ENCODE measurements at places on chromosomes 1 and 21.

DNA sequence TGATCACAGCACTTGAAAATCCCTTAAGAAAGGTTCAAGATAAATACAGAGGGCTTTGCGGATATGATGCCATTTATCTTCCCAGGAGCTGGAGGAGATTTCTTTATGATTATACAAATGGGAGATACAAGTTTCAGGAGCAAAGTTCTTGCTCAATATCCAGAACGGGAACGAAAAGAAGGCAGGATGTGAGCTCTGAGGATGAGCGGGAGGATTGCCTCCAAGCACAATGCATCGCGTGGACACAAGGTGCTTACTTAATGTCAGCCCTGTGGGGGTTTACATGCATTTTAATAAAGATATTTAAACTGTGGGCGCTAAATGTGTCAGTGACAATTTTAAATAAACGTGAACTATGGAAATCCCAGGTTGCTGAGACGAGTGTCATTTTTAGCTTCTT is 59.0 kb downstream of the SYT6 start:
- DNase-seq: no peak

DNA sequence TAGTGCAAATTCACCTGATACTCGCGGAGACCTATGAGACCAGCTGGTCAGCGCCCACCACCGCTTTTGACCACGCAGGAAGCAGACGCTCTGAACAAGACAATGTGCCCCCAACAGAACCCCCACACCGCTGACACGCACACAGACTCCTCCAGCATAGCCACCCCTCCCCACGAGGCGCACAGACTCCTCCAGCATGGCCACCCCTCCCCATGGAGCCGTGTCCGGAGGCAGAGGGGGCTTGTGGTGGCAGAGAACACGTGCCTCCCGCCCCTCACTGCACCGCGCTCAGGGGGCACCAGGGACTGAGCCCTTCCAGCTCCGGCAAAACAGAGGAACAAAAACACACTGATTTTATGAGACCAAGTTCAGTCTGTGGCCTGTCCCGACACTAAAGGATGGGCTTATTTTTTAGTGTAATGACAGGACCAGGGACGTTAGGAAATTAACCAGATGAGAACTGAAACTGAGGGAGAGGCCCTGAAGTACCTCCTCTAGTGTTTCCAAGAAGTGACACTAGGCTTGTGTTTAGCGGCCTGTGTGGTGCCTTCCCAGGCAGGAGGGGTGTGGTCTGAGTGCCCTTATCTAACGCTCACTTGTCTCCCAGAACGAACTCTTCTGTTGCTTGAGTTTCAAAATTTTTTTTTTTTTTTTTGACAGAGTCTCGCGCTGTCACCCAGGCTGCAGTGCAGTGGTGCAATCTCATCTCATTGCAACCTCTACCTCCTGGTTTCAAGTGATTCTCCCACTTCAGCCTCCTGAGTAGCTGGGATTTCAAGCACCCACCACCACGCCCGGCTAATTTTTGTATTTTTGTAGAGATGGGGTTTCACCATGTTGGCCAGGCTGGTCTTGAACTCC is 10.0 kb upstream of the AGPAT3 start:
- no peak for DNase-seq

- DNase-seq: no peak
Measured at GRCh38 chr1:17973694-17974093, 133.9 kb upstream of the IGSF21 start.

DNA sequence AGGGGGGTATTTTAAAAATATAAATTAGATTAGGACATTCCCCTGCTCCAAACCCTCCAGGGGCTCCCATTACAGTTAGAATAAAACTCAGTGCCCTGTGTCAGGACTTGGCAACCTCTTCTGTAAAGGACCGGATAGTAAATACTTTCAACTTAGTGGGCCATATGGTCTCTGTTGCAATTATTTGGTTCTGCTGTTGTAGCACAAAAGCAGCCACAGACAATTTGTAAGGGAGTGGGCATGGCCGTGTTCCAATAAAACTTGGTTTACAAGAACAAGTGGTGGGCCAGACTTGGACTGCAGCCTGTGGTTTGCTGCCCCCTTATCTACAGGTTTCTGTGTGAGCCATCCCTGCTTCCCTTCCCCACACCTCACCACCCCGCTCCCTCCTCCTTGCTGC is 92.0 kb downstream of the ACTL8 start:
- no peak for DNase-seq

GRCh38 chr1:224631462-224632115 is 15.5 kb downstream of the CNIH3 start:
- DNase-seq: no peak

DNA sequence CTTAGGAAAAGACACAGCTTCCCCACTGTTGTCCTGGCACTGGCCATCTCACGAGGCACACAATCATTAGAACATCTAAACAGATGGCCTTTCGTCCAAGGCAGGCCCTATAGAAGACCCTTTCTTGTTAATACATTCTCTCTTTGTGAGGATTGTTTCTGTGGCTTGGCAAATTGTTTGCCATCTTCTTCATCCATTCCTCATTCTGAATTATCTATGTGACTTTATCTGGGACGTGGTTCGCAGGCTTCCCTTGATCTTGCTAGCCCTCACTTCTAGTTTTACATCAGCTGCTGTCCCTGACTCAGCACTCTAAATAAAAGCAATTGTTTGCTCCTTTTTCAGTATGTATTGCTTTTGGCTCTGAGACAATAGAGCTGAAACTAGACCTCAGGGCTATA is 101.1 kb upstream of the ZC3H11B start:
- DNase-seq: no peak

DNA sequence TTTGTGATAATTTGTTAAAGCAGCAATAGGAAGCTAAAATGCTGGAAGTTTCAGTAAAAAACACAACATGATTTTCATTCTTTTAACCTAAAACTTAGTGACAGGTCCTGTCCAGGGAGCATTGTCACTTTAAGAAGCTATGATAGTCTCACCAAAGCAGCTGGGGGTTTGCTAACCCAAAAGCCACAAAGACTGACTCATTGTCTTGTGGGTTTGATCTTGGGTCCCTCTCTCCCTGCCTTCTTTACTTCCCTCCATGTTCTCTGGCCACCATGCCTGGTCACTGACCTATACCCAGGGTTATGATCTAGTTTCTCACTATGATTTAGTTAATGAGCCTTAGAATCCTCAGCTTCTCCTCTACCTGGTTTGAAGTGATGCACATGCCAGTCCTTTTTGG is 213.5 kb upstream of the PTGFR start:
- no peak for DNase-seq

DNA sequence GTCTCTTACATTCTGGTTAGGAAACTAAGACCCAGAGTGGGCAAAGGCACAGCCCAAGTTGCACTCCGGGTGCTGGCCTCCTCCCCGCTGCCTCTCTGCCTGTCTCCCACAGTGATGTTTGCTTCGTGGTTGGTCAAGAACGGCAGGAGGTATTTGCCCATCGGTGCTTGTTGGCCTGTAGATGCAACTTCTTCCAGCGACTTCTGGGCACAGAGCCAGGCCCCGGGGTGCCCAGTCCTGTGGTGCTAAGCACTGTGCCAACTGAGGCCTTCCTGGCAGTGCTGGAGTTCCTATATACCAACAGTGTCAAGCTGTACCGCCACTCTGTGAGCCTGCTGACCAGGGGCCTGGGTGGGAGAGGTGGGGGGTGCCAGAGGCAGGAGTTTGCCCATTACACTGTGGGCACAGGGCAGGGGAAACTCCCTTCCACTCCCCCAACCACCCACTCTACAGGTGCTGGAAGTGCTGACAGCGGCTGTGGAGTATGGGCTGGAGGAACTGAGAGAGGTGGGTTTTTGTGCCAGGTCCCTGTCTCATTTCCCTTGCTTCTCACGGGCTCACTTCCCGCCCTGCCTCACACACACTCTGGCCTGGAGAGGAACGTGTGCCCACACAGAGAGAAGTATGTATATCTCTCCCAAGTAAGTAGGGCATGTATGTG is 1.9 kb downstream of the BTBD19 start:
- DNase-seq: no peak

- DNase-seq: no peak
Measured at GRCh38 chr1:7590426-7590790, 180.7 kb upstream of the VAMP3 start.

DNA sequence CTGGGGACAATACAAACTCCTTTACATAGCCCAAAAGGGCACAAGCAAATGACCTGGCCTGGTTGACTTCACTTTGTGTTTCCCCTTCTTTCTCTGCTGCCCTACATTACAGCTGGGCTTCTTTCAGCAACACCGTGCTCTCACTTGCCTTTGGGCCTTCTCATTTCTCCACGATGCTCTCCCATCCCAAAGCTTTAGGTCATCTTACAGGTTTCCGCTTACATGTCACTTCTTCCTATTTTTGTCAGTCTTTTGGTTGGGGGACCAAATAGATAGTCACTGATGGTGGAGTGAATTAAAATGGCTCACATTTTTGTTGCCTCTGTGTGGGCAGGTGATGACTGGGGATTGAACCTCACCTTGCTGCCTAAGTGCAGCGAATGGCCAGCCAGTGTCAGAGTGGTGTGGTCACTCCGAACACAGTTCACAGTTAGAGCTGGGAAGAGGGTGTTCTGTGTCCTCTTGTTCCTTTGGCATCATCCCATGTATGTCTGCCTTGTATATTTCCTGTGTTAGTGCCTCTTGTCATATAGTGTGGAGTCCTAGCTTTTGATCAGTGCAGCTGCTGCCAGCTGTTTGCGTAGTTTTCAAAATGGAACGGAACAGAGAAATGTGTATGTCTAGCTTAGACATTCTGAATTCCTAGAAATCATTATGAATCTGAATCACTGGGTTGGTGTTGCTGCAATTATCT is 134.8 kb downstream of the NOS1AP start:
- no peak for DNase-seq

DNA sequence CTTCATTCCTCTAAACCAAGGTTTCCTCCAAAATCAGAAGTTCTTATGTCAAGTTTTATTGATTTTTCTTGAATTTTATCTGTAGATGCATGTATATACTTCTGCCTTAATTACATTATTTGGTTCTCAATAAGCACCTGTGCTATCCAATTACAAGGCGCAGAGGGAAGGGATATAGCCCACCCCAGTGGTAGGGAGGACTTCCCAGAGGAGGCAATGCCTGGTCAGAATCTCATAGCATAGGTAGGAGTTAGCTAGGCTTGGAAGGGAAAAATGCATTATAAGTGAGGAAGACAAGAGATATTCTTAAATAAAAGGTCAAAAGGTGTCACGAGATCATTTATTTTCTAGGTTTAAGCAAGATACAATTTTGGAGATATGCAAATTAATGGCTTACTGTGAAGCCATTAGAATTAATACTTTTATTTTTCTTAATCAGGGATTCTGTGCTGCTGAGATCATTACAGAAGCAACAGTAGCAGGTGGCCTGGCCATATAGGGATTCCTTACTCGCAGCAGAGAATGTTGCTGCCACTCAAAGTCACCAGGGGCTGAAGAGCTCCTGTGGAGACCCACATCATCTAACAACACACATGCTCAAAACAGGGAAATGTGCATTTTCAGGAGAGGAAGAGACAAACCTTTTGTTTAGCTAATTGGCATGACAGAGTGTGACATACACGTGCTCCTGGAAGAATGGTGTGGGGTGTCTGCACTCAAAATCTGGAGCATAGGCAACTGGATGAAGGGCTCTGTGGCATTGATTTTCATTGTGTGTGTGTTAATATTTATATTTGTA is 178.3 kb downstream of the ATG4C start:
- no peak for DNase-seq

- no peak for DNase-seq
Measured at GRCh38 chr1:88451856-88452255, 232.2 kb upstream of the PKN2 start.

DNA sequence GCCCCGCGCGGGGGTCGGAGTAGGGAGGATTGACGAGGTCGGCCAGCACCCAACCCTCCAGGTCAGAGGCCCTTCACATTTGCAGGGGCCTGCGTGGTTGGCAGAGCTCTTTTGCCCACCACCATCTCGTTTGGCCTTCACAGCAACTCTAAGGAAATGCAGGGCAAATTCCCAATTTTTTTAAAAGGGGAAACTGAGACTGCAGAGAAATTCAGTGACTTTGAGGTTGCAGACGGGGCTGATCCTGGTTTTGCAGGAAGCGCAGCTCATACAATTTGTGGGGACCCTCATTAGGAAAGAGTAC is 430 bp upstream of the ACBD3 start:
- no peak for DNase-seq

- DNase-seq: no peak
Measured at GRCh38 chr1:41668967-41669366, 184.5 kb upstream of the EDN2 start.

GRCh38 chr1:161082996-161083747 is 6.2 kb downstream of the NECTIN4 start:
- DNase-seq: no peak

DNA sequence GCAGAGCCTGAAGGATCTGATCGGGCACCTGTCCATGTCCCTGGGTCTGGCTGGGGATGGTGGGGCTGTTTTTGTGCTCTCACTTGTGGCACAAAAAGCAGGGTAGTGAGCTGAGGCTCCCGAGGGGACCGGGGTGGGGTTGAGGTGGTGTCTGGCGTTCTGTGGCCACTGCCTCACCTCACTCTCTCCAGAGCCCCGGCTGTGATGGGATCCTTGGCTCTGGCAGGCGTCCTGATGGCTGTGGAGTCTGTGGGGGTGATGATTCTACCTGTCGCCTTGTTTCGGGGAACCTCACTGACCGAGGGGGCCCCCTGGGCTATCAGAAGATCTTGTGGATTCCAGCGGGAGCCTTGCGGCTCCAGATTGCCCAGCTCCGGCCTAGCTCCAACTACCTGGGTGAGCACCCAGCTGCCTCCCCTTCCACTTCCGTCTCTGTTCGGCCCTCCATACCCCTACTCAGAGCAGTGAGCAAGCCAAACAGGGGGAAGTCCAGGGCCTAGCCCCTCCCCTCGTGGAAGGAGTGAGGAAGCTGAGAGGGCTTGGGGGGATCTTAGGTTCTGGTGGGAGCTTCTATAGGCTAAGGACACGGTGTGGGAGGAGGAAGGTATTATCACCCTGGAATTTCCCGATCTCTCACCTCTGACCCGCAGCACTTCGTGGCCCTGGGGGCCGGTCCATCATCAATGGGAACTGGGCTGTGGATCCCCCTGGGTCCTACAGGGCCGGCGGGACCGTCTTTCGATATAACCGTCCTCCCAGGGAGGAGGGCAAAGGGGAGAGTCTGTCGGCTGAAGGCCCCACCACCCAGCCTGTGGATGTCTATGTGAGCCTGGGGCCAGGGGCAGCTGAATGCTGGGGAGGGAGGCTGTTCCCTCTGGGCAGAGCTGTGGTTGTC is 7.0 kb downstream of the ADAMTSL4 start:
- no peak for DNase-seq

- no peak for DNase-seq
Measured at GRCh38 chr1:240599299-240599698, 12.7 kb downstream of the GREM2 start.

DNA sequence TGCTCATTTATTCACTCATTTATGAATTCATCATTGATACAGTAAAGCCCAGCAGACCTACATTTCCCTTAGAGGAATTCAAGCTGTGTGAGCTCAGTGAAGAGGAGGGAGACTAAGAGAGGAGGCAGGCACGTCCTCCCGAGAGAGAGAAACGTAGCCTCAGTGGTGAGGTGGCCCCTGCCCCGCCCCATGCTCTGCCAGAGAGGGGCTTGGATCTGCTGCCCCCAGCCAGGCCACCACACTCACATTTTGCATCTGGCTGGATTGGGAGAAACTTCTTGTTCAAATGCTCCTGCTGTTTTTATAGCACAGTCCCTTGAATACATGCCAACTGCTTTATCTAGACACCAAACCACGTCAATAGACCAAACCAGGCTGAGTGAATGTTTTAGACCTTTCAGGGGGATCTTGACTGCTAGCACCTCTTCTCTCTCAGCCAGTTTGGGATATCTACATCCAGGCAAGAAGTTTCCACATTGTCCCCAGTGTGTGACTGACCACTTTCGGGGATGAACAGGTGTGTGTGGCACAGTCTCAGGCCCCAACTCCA is 67.7 kb upstream of the AJAP1 start:
- DNase-seq: no peak

- DNase-seq: no peak
Measured at GRCh38 chr1:21823206-21823979, 11.3 kb downstream of the LDLRAD2 start.
